ENCODE measurements at places on chromosomes 3 and 15.

GRCh38 chr15:41561104-41561776 lies 2.2 kb downstream of the TYRO3 start:
- no peak for DNase-seq

DNA sequence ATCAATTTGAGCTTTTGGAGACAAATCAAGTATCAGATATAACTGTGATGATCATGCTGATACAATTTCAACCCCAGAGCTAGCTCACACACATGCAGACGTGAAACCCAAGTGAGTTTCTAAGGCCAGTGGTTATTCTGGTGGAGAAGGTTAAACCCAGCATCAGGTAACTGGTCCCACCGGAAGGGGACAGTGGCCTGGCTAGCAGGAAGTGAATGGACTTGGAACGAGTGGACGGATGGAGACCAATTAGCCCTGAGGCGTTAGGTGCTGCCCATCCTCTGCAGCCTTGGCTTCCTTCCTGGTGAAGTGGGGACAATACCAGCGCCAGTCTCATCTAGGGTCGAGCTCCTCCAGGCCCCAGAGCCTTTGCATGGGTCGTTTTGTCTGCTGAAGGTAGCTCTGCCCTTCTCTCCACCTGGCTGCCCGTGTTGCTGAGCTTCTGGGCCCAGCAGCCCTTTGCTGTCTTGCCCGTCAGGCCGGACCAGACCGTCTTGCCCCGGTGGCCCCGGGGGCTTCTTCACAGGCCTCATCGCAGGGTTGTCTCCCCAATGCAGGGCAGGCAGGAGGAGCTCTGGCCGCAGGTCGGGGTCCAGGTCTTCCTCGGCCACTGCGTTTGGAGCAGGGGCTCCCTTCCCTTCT lies 915 bp upstream of the KCTD6 start:
- no peak for DNase-seq

DNA sequence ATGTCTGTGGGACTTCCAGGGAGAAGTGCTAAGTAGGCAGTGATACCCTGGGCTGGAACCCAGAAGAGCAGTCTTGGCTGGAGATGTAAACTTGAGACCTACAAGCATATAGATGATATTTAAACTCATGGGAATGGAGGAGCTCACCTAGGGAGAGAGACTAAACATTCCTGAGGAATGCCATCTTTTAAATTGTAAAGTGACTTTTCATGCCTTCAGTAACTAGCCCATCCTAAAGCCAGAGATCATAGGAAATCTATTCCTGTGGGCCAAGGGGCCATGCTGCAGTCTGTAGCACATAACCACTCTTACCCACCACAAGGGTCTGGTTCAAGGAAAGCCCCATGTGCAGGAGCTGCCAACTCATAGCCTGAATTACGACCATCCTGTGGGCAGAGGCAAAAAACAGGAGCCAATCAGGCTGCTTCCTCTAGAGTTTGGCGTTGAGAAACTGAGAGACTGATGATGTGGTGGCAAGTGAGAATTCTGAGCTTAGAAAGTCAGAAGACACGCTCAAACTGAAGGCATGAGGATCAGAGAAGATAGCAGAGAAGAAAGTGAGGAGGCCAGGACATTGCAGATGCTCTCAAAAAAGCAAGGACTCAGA lies 37.5 kb downstream of the CTDSPL start:
- no peak for DNase-seq

- no peak for DNase-seq
Measured at GRCh38 chr3:81749265-81749664, 12.2 kb downstream of the GBE1 start.

- DNase-seq, result no peak
Measured at GRCh38 chr15:70478251-70478990, 284.9 kb downstream of the UACA start.

- peak; percentile 25 for DNase-seq
Measured at GRCh38 chr15:94168250-94168649, 63.1 kb upstream of the MCTP2 start.

DNA sequence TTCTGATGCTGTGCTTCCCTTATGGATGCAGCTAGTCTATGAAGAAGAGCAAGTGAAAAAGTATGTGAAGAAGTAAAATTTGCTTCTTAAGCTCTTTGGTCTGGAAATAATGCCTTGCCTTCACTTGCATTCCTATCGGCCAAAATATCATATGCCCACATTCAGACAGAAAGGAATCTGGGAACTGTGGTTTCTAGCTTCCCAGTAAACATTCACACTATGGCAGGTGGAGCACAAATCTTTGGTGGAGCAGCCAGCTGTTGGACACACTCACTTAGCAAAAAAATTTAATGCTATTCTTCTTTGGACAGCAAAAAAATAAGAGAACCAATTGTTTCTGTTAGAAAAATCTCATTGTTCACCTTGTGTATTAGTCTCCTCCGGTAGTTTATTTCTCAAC lies 12.3 kb upstream of the COL6A6 start:
- DNase-seq, result no peak

GRCh38 chr15:77508541-77509243 lies 88.0 kb downstream of the HMG20A start:
- DNase-seq, result peak; percentile 45
